CD4-positive, alpha-beta T cell treated with Interleukin-2 at 100 ng/mL for 4 hours (primary cell): ENCODE measurements at places on chromosomes 12 and 14.
A peak's percentile ranks its signal among the peaks of the same experiment; 100 is the strongest.

DNA sequence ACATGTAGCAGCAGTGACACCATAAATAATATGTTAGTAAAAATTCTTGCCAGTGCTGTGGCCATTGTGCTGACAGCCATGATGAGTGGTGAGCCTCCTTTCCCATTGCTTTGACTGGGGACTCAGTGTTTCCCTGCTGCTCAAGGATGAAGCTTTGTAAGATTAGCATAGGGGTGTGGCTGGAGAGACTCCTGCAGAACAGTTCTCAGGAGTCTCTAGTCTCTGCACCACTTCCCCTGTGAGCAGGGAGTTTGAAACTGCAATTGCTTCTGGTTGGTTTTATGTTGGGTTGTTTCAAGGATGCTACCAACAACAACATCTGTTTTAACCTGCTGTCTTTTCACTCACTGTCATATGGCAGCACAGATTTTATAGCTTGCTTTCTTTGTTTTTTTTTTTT, 41.4 kb downstream of the ZC3H14 start:
- no peak for DNase-seq

DNA sequence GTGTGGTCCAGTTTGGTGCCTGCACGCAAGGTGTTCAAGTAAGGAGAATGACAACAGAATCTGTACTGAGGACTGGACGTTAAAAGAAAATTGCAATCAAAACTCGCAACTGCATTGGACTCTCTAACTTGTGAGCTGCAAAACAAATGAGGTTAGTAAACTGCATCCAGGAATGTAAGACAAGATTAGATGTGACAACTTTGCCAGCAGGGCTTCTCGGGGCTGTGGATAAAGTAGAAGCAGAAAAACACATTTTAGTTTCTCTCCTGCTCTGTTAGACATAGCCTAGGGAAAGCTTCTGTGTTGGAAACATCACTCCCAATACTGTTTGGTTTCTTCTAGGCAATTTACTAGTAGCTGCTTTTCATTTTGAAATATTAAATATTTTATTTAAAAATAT, 338.2 kb upstream of the NAV3 start:
- no peak for DNase-seq

GRCh38 chr14:100454437-100454836, 131.3 kb downstream of the SLC25A47 start:
- no peak for DNase-seq

DNA sequence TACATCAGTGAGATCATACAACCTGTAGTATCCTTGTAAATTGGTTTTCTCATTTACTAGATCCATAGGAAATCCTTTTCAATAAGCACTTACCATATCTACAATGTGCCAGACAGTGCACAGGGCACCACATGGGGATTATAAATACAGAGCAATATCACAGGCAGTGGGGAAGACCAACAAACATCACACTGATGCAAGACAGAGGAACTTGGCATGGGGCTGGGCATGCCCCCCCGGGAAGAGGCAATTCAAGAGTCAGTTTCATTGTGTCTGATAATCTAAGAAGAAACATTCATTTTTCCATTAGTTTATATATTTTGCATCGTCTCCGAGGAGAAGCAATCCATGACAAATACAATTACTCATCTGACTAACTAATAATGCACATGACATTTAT, 16.2 kb downstream of the NT5DC3 start:
- no peak for DNase-seq

- peak; percentile 26 for DNase-seq
Observed at GRCh38 chr14:96038920-96039632, at the start of gene C14orf132. Gene C14orf132 (plus strand): TSS chr14:96039362. CDS start chr14:96039501, 139 bp downstream.

- DNase-seq, result no peak
Observed at GRCh38 chr12:11861155-11861863, 209.4 kb upstream of the BCL2L14 start.

DNA sequence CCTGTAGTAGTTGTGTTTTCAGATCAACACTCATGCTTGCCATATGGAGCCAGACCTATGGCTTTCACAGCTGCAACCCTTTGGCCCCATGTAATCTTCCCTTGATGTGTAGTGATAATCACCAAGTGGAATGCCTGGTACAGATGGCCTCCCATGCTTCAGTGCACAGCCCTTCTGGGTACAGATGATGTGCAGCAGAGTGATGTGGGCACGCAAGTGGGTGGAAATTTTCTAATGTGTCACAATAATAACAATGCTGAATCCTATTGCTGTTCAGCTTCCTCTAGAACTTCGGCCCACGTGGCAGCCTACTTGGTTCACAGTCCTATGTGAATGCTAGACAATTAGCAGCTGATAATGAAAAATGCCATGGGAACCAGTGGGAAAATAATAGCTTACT, 188.1 kb downstream of the SNAPC1 start:
- no peak for DNase-seq

DNA sequence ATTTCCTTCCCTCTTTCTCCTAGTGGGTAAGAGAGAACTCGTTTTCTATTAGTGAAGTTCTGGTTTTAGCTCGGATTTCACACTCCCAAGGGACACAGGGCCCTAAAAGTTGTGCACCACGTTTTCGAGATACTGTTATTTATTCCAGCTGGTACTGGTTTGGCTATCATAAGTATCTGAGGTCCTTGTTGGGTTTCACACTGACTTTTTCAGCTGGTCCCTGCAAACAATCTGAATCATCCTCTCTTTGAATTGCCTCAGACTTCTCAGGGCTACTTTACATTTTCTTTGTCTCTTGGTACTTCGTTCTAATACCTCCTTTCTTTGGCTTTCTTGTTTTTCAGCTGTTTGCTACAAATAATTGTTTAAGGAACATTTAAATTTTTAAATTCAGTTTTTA, 75.7 kb downstream of the SCN8A start:
- no peak for DNase-seq

DNA sequence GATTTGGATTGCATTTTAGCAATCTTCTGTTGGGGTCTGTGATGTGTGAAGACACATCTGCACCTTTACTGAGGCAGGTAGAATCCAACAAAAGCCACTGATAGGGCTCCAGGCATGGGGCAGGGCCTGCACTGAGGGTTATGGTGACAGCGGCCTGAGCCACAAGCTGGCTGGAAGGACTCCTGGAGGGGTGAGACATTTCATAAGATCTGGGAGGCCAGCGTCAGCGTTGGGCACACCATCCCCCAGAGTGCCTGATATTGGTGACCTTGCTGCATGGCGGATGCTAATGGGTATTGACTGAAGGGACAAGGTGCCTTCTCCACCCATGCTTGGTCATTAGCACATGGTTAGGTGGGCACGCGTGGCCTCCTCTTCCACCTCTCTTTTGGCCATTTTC, 187.6 kb downstream of the CACNA1C start:
- no peak for DNase-seq

GRCh38 chr14:76446486-76446885, 70.5 kb downstream of the ESRRB start:
- DNase-seq, result no peak

DNA sequence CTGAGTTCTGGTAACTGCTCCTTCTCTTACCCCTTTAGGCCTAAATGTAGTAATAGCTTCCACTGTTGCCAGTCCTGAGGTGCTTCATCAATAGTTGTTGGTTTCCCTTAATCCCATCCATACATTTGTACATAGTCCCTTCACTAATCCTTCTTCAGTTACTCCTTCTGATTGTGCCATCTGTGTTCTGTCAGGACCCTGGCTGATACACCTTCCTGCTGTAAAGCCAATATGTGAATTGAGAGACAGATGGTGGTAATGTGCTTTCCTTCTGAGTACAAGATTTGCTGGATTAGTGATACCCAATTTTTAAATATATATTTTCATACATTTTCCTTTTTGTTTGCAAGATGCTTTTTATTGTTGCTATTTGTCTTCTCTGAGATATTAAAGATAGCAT, 66.4 kb downstream of the OTOGL start:
- DNase-seq, result no peak

- DNase-seq, result no peak
Observed at GRCh38 chr12:13205809-13206559, 9.5 kb downstream of the EMP1 start.

- peak; percentile 88 for DNase-seq
Observed at GRCh38 chr12:68451261-68452077, 119.3 kb upstream of the MDM1 start.

GRCh38 chr14:94588311-94588710, 7.1 kb downstream of the SERPINA5 start:
- no peak for DNase-seq

GRCh38 chr14:94397289-94398181, 9.1 kb upstream of the SERPINA1 start:
- DNase-seq, result no peak

DNA sequence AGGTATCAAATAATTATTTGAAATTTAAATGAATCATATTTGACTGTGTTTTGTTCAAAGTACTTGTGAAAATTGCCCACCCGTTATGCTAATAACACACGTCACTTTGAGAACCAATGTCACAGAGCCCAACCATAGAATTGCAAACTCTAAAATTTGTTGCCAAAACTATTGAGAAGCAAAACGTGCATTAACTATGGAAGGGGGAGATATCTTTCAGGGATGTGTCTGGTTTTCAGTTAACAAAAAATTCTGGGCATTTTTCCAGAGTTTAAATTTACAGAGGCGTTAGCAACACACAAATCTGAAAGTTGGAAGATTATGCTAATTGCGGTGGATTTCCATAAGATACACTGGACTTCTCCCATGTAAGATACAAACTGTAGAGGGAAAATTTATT, 371.8 kb upstream of the E2F7 start:
- no peak for DNase-seq

- no peak for DNase-seq
Observed at GRCh38 chr12:68397566-68398158, 65.5 kb upstream of the MDM1 start.

DNA sequence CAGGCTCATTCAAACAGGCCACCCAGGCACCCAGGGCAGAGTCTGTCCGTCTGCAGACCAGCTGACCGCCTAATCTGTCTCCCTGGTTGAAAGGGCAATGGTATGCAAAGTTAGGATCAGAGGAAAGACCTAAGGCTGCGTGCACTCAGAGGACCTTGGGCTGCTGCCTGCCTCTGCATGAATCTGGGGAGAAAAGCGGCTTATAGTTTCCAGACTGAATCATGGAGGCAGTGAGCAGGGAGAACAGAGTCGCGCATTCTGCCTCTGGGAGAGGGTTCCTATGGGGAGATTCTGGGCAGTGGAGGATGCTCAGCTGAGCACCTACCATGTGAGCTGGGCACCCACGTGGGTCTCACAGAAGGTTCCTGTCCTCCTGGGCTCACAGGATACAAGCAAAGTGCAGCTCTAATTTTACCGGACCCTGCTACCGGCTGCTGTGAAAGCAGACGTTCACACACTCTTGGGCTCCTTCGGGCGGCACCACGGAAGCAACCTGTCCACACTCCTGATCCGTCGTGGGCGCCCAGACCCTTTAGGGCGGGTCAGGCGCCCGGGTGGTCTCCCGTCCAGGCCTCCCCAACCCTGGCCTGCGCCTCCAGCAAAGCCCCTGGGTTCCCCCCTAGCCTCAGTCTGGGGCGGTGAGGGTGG, 772 bp downstream of the SCARB1 start:
- DNase-seq, result no peak

DNA sequence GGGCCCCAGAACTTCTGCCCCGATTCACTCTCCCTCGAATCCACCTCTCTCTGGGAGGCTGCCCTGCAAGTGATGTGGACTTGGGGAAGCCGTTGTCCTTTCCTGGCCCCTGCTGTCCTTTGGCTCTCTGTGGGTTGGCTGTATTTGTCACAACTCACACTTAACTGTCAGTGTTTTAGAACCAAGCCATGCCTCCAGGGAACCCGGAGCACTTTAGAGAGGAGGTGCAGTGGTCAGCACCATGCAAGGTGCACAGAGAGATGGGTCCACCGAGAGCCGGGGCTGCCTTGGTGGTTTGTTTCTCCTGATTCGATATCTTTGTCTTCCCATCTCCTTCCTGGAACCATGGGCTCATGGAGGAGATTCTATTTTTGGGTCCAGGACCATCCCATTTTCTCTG, 129.5 kb upstream of the RTL1 start:
- no peak for DNase-seq

DNA sequence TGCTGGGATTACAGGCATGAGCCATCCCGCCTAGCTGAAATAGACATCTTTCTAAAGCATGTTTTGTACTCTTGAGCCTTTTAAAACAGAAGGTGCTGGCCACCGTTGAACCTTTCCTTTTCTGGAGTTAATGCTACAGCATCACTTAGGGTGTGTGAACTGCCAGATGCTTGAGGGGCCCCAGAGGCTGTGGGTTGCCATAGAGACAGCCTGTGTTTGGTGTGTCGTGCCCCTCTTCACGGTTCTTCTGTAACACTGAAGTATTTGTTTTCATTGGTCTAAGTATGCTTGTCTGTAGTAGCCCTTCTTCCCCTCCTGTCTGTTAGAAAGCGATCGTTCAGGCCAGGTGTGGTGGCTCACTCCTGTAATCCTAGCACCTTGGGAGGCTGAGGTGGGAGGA, 30.8 kb downstream of the PLEKHG3 start:
- DNase-seq, result no peak

DNA sequence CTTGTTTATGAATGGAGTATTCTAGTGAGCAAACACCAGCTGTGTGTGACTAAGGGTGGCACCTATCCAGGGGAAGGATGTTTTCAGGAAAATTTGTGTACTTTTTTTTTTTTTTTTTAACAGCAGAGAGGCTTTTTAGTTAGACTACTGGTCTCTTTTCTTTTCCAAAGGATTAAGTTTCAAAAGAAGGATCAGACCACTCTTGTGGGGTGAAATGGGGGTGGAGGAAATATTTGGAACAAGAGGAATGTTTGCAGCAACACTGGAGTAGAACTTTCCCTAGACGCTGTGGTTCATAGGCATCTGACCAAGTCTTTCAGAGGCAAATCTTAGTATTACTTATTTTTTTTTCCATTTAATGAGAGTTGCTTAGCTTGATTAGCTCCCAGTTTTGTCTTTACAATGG, 21.1 kb downstream of the NUBPL start:
- no peak for DNase-seq

- DNase-seq, result no peak
Observed at GRCh38 chr12:71186571-71187288, 28.9 kb upstream of the TSPAN8 start.

GRCh38 chr12:28145216-28145615, 45.0 kb upstream of the CCDC91 start:
- no peak for DNase-seq

GRCh38 chr12:25213338-25213737, 18.3 kb downstream of the ETFRF1 start:
- no peak for DNase-seq

- no peak for DNase-seq
Observed at GRCh38 chr14:77339407-77339806, 18.6 kb downstream of the GSTZ1 start.

GRCh38 chr12:101919447-101919846, 42.1 kb downstream of the DRAM1 start:
- no peak for DNase-seq

DNA sequence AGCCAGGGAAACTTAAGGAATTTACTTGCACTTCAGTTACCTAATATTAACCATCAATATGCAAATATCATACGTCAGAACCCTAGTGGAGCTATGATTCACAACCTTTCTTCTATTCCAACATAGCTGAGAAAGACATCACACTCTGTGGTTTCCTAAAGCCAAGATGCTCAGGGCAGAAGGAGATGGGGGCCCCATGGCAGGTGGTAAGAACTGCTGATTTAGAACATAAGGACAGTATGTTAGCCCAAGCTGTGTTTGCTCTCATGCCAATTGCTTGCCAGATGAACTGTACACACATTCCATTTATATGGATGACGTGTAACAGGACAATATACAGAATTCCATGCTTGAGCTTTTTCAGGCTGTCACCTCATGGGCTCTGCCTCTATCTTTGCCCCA, 34.6 kb downstream of the HECTD4 start:
- no peak for DNase-seq

GRCh38 chr12:73452672-73453469, 1084.8 kb upstream of the ATXN7L3B start:
- DNase-seq, result no peak
